ENCODE measurements at places on chromosomes 1 and 21.

DNA sequence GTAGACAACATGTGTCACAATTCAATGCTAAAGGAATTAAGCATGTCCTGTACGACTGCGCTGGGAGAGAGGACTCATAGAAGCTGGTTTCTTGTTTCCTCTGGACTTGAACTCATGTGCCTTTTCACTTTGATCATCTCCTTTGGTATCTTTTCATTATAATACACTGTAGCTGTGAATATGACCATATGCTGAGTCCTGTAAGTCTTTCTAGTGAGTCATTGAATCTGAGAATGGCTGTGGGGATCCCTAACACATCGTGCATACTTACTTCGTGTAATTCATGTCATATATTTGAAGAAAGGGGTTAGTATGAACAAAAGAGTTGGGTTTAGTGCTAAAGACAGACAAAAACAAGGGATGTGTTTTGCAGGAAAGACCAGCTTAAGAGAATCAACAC lies 148.1 kb upstream of the RUNX1 start:
- no peak for DNase-seq

DNA sequence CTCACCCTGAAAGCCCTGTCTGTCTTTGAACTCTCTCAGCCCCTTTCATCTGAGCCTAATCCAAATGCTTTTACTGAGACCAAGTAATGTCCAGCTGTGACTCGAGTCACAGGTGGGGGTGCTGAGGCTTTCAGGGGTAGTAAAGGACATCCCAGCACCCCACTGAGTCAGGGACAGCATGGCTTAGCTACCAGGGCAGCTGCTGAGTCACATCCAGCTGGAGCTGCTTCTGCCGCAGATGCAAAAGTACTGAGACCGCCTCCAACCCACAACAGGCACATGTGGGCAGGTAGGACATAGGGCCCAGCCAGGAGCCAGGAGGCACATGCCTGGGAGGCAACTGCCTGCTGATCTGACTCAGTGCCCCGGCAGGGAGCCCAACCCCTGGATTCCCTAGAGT lies 6.7 kb upstream of the VSIG8 start:
- DNase-seq = peak; percentile 61

GRCh38 chr1:18062185-18062584 lies 45.4 kb upstream of the IGSF21 start:
- no peak for DNase-seq

DNA sequence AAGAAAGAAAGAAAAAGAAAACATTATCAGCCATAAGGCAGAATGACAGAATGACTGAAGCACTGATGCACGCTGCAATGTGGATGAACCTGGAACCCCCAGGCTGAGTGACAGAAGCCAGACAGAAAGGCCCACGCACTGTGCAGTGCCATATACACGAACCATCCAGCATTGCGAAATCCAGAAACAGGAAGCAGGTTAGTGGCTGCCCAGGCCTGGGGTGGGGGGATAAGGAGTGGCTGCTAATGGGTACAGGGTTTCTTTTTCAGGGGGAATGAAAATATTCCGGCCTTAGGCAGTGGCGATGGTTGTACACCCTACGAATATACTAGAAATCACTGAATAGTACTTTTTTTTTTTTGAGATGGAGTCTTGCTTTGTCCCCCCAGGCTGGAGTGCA lies 57.0 kb downstream of the CHD5 start:
- no peak for DNase-seq

- no peak for DNase-seq
Measured at GRCh38 chr21:24826822-24827221, 780.5 kb downstream of the MRPL39 start.

Measured in fibroblast of skin of back (primary cell).